ENCODE measurements at places on chromosomes 6 and 20. TPM values are rescaled to one million over a fixed set of nuclear protein-coding genes. Genes with fewer than 3 reads are reported as not detected.

The HTR1B gene
- total RNA-seq: not detected

The WFDC13 gene
- total RNA-seq: not detected

The SLC23A2 gene
- total RNA-seq: 21.1 TPM

The INSM1 gene
- not detected for total RNA-seq

The RFX6 gene
- total RNA-seq: not detected

The VNN1 gene
- total RNA-seq: 0.27 TPM

The ADAM33 gene
- total RNA-seq: not detected

The PPP1R16B gene
- 0.03 TPM for total RNA-seq

The MEP1A gene
- not detected for total RNA-seq

The HLA-DPA1 gene
- total RNA-seq: 8.9 TPM

The SAMD5 gene
- 1.3 TPM for total RNA-seq

The SLC17A3 gene
- not detected for total RNA-seq

The TFAP2A gene
- 1.8 TPM for total RNA-seq

The BNIP5 gene
- not detected for total RNA-seq

The ABHD16B gene
- not detected for total RNA-seq

The ZC2HC1B gene
- total RNA-seq: not detected

The GSTA2 gene
- total RNA-seq: not detected

The MICAL1 gene
- total RNA-seq: 37.3 TPM

All from HT1080 (cell line).